GM04504 (cell line): ENCODE measurements at places on chromosomes 2 and 18.

- no peak for DNase-seq
These were observed 68.3 kb upstream of the ACYP2 start for GRCh38 chr2:54047091-54047490.

- DNase-seq, result no peak
These were observed 510 bp downstream of the IL1RN start for GRCh38 chr2:113127646-113128570.

DNA sequence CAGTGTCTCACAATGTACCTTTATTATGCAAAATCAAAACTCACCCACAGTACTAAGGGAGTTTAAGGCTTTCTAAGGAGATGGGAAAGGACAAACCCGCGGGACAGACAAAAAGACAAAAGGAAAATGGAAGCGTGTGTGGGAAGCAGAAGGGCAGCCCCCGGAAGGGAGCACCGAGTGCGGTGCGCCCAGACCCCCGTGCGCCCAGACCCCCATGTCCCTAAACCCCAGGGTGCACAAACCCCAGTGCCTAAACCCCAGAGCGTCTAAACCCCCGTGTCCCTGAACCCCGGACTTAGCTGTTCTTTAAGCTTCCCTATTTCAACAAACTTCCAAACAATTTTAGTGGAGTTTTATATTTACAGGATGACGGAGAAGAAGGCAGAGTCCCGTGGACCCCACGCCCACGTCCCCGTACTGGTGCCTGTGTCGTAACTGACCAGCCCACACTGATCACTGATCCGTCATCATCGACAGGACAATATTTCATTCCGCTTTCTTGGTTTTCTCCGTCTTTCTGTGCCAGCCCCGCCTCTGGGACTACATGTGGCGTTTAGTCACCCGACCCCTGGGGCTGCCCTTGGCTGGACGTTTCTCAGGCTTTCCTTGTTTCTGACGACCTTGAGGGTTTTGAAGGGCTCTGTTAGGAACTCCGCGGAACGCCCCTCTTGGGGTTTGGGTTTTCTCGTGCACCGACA is 76.9 kb downstream of the RTP5 start:
- DNase-seq, result no peak

GRCh38 chr2:156826341-156826933 is 390.3 kb downstream of the GPD2 start:
- DNase-seq, result peak; percentile 35

GRCh38 chr2:135962366-135963123 is 22.9 kb downstream of the DARS1 start:
- DNase-seq, result no peak

DNA sequence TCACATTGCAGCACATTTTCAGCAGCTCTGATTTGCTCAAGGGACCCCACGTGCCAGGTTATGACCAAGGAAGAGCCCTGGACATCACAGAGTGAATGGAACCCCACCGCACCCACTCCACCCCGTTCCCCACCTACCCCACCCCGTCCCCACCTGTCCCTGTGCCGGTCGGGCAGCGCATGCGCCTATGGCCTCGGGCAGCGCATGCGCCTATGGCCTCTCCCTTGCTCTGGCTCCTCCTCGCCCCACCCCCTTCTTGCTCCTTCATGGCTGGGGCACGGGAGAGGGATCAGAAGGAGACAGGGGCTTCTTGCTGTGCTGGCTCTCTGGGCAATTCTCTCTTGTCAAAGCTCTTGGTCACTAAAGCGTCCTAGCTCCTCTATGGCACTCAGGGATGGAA is 371.8 kb upstream of the HS6ST1 start:
- DNase-seq, result no peak

- no peak for DNase-seq
These were observed 459.5 kb downstream of the FBXO15 start for GRCh38 chr18:73688161-73688560.

GRCh38 chr18:66461344-66461743 is 142.5 kb downstream of the CDH19 start:
- no peak for DNase-seq

GRCh38 chr2:197414039-197414438 is 20.8 kb downstream of the SF3B1 start:
- DNase-seq, result no peak

GRCh38 chr18:66640431-66640830 is 36.5 kb upstream of the CDH19 start:
- no peak for DNase-seq

- DNase-seq, result no peak
These were observed 131.4 kb upstream of the LHCGR start for GRCh38 chr2:48886919-48887318.

DNA sequence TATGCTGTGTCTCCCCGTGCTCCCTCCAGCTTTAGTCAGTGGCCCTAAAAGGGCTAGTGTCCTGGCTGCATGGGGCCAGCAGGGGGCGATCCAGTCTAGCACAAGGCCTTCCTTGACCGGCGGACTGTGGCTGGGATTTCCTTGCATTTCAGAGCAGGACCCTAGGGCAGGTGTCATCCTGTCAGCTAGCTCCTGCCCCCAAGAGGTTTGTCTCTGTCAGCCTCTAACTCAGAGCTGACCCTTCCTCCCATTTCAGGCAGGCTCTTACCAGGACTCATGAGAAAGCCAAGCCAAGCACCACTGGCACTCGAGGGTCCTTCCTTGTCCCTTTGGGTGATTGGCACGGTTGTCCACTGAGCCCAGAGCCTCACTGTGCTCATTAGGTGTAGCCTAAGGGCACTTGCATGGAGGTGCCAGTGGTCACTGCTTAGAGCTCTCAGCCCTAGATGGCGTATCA is 140.3 kb downstream of the RPIA start:
- DNase-seq, result no peak

DNA sequence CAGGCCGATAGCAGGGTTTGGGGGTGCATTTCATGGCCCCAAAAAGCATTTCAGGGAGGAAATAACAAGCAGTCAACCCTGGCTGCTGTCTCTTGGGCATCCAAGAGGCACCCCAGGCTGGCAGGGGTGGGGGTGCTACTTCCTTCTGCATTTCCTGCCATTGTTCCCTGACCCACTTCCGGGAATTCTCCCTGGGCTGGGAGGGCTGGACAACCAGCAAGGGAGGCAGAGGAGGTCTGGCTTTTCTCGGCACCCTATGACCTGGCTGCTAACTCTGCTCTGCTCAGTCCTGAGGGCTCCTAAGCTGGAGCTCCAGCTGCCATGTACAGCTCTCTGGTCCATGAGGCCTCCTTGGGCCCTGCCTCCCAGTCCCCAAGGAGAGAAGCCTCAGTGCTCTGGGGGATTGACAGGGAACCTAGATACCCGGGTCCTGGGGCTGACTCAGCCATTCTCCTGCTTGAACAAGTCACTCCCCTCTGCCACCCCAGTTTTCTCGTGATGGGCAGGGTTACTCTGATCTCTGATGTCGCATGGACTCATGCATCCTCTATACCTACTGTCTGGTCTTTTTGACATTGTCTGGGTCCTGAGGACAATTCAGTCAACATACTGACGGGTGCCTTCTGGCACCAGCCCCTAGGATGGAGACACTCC is 47.2 kb downstream of the DYSF start:
- no peak for DNase-seq

- DNase-seq, result no peak
These were observed 17.2 kb downstream of the CNDP1 start for GRCh38 chr18:74551452-74551851.

DNA sequence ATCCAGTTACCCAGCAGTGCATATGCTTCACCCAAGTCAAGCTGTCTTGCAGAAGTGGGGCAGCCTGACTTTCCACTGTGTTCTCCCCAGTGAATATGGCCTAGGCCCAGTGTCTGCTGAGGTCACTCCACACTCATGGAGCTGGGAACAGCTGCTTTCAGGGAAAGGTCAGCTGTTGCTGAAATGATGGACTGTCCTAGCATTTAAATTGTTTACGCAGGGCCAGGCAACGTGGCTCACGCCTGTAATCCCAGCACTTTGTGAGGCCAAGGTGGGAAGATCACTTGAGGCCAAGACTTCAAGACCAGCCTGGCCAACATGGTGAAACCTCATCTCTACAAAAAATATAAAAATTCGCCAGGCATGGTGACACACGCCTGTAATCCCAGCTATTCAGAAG is 86.5 kb downstream of the LIPG start:
- DNase-seq, result no peak

- no peak for DNase-seq
These were observed 199.7 kb downstream of the TNS1 start for GRCh38 chr2:217802876-217803652.

DNA sequence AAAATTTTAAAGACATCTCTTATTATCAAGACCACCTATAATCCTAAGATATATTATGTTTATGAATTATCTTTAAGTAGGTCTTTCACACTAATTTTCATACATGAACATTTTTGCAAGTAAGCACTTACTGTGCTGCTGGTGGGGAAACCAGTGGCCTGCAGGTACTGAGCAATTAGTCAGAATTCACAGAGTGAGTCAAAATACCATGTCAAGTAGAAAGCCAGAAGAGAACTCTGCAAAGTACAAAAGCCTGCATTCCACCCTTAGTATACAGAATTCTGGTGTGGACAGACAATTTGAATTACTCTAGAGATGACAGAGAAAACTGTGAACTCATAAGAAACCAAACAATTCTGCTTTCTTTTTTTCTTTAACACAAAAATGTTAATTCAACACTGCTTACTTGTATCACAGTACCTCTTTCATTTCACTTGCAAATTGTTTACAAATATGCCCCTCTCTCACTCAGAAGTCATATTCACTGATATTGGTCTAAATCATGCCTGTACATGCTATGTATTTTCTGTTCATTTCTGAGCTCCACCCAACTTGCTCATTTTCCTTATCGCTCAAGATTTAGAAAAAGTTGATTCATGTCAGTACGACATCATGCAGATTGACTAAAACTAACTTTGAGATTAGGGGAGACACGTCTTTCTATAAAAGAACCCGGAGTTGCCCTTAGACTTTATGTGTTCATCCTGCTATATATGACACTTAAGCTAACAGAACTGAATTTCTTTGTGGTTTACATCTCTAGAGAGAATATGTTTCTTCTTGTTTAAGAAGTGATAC is 182.9 kb downstream of the IKZF2 start:
- DNase-seq, result no peak

DNA sequence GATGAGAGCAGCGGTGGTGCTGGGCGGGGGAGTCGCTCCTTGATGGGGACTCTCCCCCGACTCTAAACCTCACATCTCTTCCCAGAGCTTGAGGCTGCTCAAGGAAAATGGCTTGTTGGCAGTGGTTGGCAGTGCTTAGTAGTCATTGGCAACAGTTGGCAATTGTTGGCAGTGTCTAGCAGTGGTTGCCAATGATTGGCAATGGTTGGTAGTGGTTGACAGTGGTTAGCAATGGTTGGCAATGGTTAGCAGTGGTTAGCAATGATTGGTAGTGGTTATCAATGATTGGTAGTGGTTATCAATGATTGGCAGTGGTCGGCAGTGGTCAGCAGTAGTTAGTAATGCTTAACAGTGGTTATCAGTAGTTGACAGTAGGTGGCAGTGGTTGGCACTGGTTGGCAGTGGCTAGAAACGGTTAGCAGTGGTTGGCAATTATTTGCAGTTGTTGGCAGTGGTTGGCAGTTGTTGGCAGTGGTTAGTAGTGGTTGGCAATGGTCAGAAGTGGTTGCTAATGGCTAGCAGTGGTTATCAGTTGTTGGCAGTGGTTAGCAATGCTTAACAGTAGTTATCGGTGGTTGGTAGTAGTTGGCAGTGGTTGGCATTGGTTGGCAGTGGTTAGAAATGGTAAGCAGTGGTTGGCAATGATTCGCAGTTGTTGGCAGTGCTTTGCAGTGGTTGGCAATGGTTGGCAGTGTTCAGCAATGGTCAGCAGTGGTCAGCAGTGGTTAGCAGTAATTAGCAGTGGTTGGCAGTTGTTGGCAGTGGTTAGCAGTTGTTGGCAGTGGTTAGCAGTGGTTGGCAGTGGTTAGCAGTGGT is 85.4 kb upstream of the OTOS start:
- no peak for DNase-seq

GRCh38 chr18:65214456-65214855 is 536.4 kb upstream of the CDH7 start:
- no peak for DNase-seq

DNA sequence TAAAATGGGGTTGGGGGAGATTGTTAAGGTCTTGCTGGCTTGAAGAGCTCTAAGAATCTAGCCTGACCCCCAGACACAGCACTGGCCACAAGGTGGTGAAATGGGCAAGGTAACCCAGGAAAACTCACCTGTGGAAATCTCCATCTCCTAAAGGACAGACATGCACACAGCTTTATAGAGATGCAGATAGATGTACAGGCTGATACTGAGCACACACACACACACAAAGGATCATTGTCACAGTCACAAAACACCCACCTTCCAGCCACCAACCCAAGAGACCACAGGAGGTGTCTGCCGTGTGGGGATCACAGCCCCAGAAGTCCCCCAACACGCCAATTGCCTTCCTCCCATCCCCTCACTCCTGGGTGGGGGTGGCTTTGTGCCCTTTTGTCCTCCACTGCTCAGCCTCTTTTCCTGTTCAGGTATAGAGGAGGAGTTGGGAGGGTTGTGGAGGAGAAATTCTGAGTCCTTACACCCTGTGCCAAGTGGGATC is 3.2 kb upstream of the CYP26B1 start:
- no peak for DNase-seq

GRCh38 chr2:136441979-136442714 is 323.2 kb upstream of the THSD7B start:
- DNase-seq, result no peak

DNA sequence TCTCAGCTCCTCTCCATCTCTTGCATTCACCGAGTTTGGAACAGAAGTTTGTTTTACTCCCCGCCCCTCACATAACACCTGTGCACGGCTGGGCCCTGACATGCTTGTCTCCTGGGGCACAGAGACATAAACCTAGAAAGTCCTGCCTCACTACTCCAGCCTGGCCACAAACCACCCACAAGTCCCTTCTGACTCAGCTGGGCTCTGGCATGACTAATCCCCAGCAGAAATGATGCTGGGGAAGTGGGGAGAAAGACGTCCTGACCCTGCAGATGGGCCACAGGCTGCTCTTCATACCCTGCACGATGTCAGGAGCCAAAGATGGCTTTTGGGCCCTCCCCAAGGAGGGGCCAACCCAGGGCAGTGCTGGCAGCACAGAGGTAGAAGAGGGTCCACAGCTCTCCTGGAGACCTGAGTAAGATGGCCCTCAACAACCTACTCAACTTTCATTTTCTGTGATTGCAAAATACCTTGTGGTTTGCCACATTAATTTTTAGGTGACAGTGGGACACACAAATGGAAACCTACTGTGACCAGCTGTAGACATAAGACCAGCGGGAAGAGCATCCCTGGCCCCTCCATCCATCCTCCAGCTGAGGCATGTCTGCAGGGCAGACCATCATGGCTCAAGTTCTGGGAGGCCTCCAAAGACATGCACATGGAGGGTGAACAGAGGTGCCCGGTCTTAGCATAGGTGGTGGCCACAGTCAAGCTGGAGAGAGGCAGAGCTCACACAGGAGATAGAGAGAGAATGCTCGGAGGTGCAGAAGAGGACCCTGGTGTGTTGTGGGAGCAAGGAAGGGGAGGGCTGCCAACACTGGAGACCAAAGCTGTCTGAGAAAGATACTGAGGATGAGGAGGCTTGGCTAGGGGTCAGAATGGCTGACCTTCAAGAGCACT is 40.0 kb downstream of the DNMT3A start:
- peak; percentile 44 for DNase-seq

DNA sequence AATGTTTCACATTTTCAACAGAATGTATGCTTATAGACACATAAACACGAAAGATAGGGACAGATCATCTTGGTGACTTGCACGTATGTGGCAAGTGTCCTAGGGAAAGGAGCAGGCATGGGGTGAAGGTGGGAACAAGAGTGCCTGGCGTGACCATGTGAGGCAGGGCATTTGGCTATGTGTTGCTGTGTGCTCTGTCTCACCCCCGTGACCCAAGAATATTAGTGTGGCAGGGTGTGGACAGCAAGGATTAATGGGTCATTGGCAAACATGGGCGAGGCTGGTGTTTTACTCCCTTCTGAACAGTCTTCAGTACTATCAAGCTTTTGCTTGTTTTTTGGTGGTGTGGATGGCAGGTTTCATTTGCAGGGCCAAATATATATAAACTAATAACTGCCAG is 1.3 kb upstream of the VWA3B start:
- no peak for DNase-seq
